ENCODE measurements at places on chromosomes 4 and X.

- no peak for DNase-seq
Measured at GRCh38 chrX:25158635-25159034, 142.9 kb upstream of the ARX start.

- DNase-seq = no peak
Measured at GRCh38 chr4:28788929-28789490, 1928.4 kb downstream of the STIM2 start.

- no peak for DNase-seq
Measured at GRCh38 chr4:120864969-120865368, 57.6 kb downstream of the PRDM5 start.

GRCh38 chrX:108735091-108735678 lies 1.2 kb downstream of the IRS4 start:
- DNase-seq = no peak

GRCh38 chrX:125544031-125544660 lies 224.5 kb downstream of the TEX13C start:
- no peak for DNase-seq

GRCh38 chrX:119622356-119623232 lies 16.4 kb upstream of the NKRF start:
- DNase-seq = no peak

DNA sequence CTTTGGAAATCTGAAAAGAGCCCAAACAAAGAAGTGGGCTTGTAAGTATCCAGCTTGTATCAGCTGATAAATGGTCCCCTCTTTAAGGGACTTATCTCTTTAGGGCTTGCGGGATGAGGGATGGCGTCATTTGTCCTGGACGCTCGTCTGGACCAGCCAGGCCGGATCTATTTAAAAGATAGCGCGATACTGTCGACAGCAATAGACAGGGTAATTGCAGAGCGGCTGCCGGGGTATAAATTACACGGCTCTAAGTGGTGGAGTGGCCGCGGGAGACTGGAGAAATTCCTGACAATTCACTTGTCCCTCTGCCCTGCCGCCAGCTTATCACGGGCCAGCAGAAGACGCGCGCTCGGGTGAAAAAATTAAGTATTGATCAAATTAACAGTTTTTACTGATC lies 90.7 kb downstream of the FAM53A start:
- no peak for DNase-seq

DNA sequence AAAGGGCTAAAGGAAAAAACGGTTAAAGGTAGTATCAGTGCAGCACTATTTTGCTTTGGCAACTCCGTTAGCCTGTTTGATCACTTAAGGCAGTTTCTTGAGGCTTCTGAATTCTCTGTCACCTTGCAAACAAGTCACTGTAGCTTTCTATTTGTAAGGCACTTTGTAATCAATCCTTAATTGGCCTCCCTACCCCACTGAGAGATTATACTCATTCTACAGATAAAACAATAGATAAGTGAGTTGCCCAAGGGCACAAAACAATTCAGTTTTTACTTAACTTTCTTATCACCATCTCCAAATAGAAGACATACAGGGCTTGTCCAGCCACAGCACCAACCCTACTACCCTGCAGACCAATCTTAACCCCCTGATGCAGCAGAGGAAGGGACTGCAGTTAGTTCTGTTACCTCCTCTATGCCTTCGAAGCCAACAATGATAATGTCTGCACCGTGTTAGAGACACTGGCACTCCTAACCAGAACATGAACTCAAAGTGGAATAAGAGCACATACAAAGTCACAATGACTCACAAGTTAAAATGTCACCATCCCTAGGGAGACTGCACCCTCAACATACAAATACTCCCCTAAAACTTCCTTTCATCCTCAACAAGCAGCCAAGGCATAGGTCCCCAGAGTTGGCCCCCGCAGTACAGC lies 1.7 kb downstream of the TMEM185A start:
- no peak for DNase-seq

GRCh38 chrX:24494647-24495075 lies 29.6 kb downstream of the PDK3 start:
- no peak for DNase-seq

GRCh38 chrX:107731831-107732502 lies 43.6 kb downstream of the TSC22D3 start:
- DNase-seq = no peak

DNA sequence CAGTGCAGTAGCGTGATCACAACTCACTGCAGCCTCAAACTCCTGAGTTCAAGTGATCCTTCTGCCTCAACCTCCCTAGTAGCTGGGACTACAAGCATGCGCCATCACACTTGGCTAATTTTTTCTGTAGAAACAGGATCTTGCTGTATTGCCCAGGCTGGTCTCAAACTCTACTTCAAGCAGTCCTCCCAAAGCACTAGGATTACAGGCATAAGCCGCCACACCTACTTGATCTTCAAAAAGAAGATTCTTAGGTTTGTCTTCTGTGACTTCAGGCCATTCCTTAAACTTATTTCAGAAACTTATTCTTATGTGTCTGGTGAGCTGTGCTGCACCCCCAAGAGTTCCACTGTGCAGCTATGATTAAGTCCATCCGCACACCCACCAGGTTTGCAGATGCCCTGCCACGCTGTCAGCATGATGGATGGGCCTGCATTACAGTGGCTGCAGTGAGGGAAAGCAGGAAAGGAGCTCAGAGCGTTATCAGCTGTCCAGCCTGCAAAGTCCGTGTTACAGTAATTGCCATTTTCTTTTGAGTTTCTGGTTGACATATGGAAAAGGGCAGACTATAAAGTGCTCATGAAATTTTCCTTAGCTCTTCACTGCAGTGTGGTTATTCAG lies 146.6 kb downstream of the AASDH start:
- no peak for DNase-seq

DNA sequence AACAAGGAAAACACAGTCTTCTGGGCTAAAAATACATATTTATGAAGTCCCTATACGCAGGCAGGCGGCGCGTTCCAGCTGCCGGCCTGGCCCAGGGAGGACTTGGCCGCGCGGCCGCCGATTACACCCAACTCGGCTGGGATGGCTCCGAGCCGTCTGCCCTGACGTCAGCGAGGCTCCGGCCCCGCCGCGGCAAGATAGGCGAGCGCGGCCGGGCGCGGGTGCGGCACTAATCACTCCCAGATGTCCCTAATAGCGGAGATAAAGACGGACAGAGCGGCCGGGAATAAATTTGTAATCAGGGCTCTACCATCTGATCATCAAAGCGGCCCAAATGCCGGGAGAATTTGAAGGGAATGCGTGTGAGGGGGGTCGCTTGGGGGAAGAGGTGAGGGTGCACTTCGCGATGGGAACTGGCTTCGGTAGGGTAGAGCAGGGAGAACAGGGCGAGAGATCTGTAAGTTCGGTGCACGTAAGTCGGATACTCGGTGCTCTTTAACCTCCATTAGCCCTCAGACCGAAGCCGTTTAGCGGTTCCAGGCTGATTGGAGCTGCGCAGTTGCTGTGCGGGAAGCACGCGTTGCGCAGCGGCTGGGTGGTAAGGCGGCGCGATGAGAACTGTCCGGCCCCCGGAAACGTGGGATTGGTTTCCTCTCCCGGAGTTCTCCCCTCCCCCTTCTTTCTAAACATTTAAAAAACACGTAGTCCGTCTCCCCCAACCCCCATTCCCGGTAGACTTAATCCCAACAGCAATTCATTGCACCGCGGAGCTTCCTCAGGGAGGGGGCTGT lies 7.7 kb downstream of the HAND2 start:
- no peak for DNase-seq

- DNase-seq = no peak
Measured at GRCh38 chrX:68989865-68990606, 161.2 kb downstream of the EFNB1 start.

- no peak for DNase-seq
Measured at GRCh38 chr4:164056426-164057142, 562.1 kb downstream of the TMA16 start.

- no peak for DNase-seq
Measured at GRCh38 chr4:54391104-54391503, 162.0 kb downstream of the PDGFRA start.

DNA sequence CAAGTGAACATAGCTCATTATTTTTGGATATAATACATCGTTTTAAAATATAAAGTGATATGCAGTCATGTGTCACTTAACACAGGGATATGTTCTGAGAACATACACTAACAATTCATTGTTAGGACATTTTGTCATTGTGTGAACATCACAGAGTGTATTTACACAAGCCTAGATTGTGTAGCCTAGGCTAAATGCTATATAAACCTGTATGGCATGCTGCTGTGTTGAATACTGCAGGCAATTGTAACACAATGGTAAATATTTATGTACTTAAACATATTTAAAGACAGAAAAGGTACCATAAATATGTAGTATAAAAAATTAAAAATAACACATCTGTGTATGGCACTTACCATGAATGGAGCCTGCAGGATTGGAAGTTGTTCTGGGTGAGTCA lies 44.9 kb upstream of the GPRIN3 start:
- no peak for DNase-seq

GRCh38 chrX:139448996-139449395 lies 81.5 kb upstream of the F9 start:
- DNase-seq = no peak

DNA sequence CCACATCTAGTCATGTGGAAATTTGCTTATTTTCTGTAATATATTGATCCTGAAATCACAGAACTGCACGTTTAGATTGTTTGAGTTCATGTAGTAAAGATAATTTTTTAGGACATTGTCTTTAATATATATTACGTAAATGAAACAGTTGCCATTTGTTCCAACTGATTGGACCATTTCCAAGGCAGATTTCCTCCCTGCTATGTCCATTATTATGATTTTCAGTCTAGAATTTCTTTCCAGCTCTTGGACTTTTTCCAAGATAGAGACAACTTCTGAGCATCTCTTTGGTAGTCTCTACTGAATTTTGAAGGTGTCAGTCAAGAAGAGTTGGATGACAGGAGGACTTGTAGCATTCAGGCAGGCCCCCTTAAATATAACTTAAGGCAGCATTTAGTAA lies 94.6 kb downstream of the STIM2 start:
- no peak for DNase-seq

Data from stimulated activated CD4-positive, alpha-beta T cell treated with anti-CD3 and anti-CD28 coated beads, Interleukin-1b, Interleukin-23, amount 100 ng/mL, for 1 hour (primary cell).